ENCODE measurements at places on chromosomes 3 and 15.

DNA sequence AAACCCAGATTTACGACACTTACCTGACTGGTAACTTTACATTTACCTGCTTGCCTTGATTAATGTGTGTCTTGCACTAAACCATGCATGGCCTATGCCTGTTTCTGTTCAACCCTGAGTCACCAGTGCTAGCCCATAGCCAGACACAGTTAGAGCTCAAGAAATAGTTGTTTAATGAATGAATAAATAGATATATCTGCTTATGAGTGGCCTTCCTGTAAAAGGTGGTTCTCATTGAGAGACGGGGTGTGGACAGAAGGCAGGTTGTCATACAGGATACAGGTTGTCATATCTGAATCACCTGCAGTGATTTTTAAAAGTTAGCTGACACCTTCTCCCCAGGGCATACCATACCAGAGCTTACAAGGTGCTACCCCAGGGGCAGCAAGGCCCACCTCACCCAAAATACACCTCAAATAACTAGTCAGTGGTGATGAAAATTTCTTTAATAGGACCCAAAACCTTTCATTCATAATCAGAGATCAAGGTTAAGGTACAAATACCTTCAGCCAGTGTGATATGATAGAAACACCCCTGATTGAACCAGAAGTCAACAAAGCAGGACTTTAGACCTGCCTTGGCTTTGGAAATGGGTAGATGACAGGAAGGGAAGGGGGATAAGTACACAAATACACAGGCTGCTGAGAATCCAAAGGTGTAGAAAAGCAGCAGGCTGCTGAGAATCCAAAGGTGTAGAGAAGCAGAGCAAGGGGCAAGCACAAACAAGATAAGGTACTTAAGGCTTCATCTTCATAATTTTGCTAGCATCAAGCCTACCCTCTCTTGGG is 45.4 kb upstream of the TSC22D2 start:
- DNase-seq = no peak

GRCh38 chr15:42157381-42157780 is 945 bp upstream of the PLA2G4F start:
- DNase-seq = no peak

- no peak for DNase-seq
Observed at GRCh38 chr3:173762501-173762900, 365.0 kb downstream of the NLGN1 start.

GRCh38 chr3:151896246-151897012 is 23.0 kb downstream of the SUCNR1 start:
- no peak for DNase-seq

- DNase-seq = no peak
Observed at GRCh38 chr3:182912474-182912873, 67.9 kb downstream of the DCUN1D1 start.

DNA sequence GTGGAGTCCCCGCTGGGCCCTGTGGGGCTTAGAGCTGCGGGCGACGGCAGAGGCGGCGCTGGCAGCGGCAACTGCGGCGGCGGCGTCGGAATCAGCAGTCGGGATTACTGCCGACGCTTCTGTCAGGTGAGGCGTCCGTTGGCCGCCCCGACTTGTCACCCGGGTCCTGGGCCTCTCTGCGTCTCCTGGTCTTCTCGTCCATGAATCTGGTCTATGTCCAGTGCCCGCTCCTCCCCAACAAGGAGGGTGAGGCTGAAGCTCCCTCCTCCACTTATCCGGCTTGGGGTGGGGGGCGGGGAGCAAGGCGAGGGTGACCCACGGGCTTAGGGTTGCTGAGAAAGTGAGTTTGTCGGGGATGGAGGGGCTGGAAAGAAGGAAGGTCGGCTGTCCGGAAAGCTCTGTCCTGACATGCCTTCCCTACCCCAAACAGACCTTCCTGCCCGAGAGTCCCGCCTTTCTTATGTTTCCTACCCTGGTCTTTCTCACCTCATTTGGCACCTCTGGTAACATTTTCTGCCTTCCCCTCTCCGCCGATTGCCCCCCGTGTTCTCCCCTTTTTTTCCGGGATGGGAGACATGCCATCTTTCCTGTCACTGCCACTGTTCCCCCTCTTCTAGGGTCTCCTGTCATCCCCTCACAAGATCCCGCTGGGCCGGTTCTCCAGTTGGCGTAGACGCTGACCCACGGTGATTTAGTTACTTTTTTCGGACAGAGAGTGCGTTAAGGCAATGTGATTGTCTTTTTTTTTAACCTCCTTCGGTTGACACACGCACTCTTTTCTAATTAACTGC is 520 bp downstream of the ZNF654 start:
- DNase-seq = peak; percentile 47

GRCh38 chr3:60909526-60909925 is 341.7 kb downstream of the FHIT start:
- DNase-seq = no peak

DNA sequence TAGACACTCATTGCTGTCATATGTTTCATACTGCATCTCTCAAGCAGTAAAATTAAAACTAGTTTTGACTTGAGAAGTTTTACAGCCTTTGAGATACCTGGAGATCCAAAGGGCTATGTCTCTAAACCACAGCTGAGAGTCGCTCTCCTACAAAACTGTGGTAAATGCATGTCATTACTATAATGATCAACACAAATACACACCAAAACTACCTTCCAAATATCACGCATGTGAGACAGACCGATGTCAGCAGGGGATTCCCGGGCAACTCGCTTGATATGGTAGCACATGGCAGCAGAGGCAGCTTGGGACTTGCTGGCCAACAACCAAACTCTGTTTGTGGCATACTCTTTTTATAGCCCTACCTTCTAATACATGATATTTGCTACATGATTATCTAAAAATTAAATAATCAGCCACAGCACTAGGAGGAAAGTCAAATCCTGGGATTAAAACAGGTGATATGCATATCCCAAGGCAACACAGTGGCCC is 56.3 kb downstream of the PDZRN3 start:
- no peak for DNase-seq

GRCh38 chr15:84658080-84658787 is at the start of gene NMB:
TSS of gene NMB (minus strand) at chr15:84658199. CDS start at chr15:84658152, 47 bp downstream.
- DNase-seq = peak; percentile 97

DNA sequence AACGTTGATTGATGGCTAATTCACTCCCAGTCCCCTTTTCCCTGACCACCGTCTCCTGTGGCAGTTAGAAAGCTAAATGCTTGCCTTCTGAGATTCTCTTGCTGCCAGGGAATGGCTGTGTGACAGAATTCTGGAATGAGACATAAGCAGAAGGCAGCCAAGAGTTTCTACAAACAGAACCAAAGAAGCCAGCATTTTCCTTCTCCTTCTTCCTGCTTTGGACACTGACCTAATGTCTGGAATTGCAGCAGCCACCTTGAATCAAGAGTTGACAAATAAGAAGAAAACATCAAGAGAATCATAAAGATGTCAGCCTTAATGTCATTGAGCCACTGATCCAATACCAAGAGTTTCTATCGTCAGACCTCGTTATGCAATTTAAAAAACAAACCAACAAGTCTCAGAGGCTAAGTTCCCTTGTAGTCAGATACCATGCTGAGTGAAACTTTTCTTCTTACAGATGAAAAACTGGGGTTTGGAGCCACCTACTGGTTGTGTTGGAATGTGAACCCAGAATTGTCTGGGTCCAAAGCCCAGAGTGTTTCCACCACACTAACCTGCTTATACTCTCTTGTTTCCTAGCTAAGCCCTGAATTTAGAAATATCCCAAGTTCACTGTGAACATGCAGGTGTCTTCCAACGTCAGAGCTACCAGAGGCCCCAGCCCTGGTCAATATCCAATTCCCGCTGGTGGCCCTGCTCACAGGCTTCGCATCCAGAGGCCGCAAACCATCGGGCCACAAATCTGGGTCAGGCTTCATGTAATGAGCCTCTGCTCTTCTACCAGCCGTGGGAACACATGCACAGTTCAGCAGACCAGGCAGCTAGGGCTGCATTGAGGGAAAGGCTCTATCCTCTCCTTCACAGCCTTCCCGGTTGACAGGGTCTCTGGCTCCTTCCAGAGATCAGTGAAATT is 42.5 kb downstream of the MCF2L2 start:
- peak; percentile 81 for DNase-seq

DNA sequence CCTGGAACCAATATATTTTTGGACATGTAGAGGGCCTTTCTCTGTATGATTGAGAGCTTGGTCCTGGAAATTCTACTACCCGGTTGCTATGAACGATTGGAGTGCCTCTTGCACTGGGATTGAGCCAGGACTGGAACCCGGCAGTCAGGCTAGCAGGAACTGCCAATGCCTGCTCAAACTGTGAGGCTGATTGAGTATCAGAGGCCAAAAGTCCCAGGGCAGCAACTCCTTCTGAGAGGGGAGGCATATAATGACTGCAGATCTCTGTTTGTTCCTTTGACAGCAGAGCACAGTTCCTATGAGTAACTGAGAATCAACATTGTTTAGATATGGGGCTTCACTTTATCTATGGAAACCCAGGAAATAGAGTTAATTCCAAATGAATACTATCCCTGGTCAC is 12.9 kb downstream of the IQCH start:
- no peak for DNase-seq
